Transverse colon (tissue), 4 donors: ENCODE measurements at places on chromosomes 16 and 17. TPM values are rescaled to one million over a fixed set of nuclear protein-coding genes. Genes with fewer than 3 reads are reported as not detected.

Gene ZNF205
- total RNA-seq = 16.0 TPM

Gene SSTR5
- not detected for total RNA-seq

Gene KCNG4
- not detected for total RNA-seq

Gene RNF43
- total RNA-seq = 84.2 TPM

Gene CD7
- total RNA-seq = 9.7 TPM

Gene ZFPM1
- total RNA-seq = 3.7 TPM

GRCh38 chr16:87391324-87391949 lies 699 bp upstream of the MAP1LC3B start:
- peak; percentile 65 for DNase-seq
- H3K4me3 ChIP-seq = peak overlapping the region; percentile 95
- no peaks in the 10 kb centered on the region for H3K27me3 ChIP-seq
- peaks cover 60% of the 10 kb centered on the region for H3K4me1 ChIP-seq
- no peaks in the 10 kb centered on the region for H3K36me3 ChIP-seq
- peak overlapping the region; percentile 96 for H3K27ac ChIP-seq

- H3K36me3 ChIP-seq = no peaks in the 10 kb centered on the region
- no peak for DNase-seq
- no peaks in the 10 kb centered on the region for H3K27me3 ChIP-seq
- H3K27ac ChIP-seq = peak overlapping the region; percentile 9
- no peak overlapping the region for H3K4me3 ChIP-seq
These were observed 9.0 kb downstream of the CRK start for GRCh38 chr17:1447052-1447451.

DNA sequence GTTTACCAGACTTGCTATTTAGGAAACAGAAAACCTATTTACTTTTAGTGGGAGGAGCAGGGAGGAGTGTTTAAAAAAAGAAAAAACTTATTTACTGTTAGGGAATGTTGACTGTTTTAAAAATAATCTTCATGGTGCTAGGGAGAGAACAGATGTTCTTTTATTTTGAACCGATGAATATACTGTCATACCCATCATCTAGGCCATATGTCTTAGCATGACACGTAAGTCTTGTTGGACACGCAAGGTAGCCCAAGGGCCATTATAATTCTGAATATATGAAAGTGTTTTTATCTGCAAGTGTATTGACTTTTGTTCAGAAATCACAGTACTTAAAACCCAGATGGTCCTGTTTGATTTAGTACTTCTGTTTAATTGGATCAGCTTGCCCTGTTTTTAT lies 11.6 kb downstream of the WIPF2 start:
- H3K4me3 ChIP-seq = no peak overlapping the region
- DNase-seq = no peak
- no peaks in the 10 kb centered on the region for H3K27me3 ChIP-seq
- no peak overlapping the region for H3K27ac ChIP-seq
- H3K36me3 ChIP-seq = no peaks in the 10 kb centered on the region

GRCh38 chr17:6186998-6187397 lies 116.8 kb downstream of the WSCD1 start:
- H3K27me3 ChIP-seq = no peaks in the 10 kb centered on the region
- no peak overlapping the region for H3K4me3 ChIP-seq
- H3K27ac ChIP-seq = no peak overlapping the region
- H3K36me3 ChIP-seq = no peaks in the 10 kb centered on the region

DNA sequence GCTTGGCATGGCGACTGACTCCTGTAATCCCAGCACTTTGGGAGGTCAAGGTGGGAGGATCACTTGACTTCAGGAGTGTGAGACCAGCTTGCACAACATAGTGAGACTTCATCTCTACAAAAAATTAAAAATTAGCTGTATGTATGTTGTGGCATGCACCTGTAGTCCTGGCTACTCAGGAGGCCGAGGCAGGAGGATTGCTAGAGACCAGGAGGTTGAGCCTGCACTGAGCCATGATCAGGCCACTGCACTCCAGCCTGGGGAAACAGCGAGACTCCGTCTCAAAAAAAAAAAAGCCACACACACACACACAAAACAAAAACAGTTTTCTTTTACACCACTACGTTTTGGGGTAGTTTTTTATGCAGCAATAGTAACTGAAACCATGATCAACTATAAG lies 89.0 kb upstream of the DHX40 start:
- no peak for DNase-seq
- no peak overlapping the region for H3K4me3 ChIP-seq
- H3K27ac ChIP-seq = no peak overlapping the region
- H3K36me3 ChIP-seq = no peaks in the 10 kb centered on the region
- H3K27me3 ChIP-seq = no peaks in the 10 kb centered on the region

DNA sequence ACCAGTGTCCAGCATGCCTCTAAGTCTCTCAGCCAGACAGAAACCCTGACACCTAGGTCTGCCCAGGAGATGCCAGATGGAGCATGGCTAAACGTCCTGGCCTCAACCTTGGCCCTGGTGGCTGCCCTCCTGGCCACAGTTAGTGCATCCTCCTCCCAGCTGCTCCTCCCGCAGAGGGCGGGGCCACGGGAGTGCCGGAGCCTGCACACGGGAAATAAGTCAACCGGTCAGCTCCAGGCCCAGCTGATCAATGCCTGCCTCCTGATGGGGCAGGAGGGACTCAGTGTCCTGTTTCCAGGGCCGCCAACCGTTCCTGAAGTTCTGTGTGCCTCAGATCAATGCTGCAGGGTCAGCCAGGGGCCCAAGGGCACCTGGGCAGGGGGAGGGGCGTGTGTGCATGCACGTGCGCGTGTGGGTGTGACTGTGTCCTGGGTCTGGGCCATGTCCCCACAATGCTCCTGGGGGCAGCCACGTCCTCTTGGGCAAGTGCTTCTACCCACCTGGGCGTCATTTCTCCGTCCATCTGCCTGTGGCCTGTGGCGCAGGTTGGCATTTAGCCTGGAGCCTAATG lies 4.6 kb upstream of the KCNJ12 start:
- H3K27me3 ChIP-seq = peaks cover 20% of the 10 kb centered on the region
- no peak for DNase-seq
- no peak overlapping the region for H3K4me3 ChIP-seq

DNA sequence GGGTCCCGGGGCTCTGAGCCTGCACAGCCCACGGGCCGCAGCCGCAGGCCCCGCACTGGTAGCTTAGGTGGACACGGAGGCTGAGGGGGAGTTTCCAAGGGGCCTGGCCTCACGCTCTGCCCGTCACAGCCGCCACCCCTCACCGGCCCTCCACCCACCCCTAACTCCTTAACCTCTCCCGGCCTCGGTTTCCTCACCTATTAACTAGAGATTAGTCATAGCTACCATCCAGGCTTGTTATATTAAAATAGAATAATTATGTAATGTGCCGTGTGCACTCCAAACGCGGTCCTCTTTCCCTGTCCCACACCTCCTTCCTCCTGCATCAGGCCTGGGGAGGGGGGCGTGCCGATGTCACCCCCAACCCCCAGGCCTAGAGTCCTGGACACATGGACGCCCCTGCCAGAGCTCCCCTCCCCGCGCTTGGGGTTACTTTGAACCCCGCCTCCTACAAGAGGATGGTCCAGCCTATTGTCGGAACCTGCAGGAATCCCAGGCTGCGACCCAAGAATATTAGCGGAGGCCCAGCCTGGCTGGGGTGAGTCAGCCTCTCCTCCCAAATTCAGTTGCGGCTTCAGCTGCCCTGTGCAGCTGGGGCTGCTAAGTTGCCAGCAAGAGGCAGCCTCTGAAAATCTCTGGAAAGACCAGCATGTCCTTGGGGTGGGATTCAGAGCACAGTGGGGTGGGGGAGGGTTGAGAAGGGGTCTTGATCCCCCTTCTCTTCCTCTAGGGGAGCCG lies 17.3 kb downstream of the SOCS3 start:
- H3K4me3 ChIP-seq = peak overlapping the region; percentile 47
- peaks cover 63% of the 10 kb centered on the region for H3K4me1 ChIP-seq
- H3K27me3 ChIP-seq = no peaks in the 10 kb centered on the region
- H3K36me3 ChIP-seq = no peaks in the 10 kb centered on the region

DNA sequence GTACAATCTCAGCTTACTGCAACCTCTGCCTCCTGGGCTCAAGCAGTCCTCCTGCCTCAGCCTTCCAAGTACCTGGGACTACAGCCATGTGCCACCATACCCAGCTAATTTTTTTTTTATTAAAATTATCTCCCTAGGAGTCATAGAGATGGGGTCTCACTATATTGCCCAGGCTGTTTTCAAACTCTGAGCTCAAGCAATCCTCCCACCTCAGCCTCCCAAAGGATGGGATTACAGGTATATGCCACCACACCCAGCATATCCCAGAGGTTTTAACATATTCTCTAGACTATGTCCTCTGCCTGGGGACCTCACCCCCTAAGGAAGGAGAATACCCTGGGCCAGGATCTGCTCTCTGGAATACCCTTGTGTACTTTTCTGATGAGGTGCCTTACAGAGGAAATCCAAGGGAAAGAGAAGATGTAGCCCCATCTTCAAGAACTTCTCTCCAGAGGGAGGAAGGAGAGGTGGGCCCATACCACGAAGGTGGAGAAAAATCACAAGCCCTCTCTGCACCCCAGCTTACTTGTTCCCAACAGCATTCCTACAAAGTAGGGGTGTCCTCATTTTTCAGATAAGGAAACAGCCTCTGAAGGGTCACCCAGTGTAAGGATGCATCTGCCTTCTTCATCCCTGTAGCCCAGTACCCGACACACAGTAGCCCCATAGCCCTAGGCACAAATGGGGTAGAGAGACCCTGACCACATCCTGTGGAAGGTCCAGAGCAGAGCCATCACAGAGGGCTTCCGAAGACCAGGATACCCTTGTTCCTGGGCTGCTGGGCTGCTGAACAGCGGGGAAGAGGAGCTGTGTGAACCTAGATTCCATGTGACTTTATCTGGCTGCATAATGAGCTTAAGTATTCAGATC lies 151.6 kb downstream of the SOCS1 start:
- peak overlapping the region; percentile 36 for H3K27ac ChIP-seq
- H3K4me1 ChIP-seq = peaks cover 36% of the 10 kb centered on the region
- no peak for DNase-seq
- no peak overlapping the region for H3K4me3 ChIP-seq
- H3K27me3 ChIP-seq = no peaks in the 10 kb centered on the region

DNA sequence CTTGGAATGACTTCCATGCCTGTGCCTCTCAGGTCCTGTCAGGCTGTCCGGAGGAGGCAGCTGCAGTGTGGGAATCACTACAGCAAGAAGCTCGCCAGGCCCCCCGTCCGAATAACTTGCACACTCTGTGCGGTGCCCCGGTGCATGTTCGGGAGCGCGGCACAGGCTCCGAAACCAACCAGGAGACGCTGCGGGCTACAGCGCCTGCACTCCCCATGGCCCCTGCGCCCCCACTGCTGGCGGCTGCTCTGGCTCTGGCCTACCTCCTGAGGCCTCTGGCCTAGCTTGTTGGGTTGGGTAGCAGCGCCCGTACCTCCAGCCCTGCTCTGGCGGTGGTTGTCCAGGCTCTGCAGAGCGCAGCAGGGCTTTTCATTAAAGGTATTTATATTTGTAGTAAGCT lies 1.3 kb downstream of the NRN1L start:
- H3K36me3 ChIP-seq = no peaks in the 10 kb centered on the region
- DNase-seq = no peak
- no peaks in the 10 kb centered on the region for H3K27me3 ChIP-seq
- H3K4me1 ChIP-seq = peaks cover 3% of the 10 kb centered on the region
- no peak overlapping the region for H3K4me3 ChIP-seq

- no peaks in the 10 kb centered on the region for H3K36me3 ChIP-seq
These were observed 39.8 kb downstream of the ZNF778 start for GRCh38 chr16:89257281-89257731.

- H3K4me1 ChIP-seq = peaks cover 7% of the 10 kb centered on the region
- DNase-seq = no peak
- H3K36me3 ChIP-seq = no peaks in the 10 kb centered on the region
- H3K4me3 ChIP-seq = no peak overlapping the region
- H3K27ac ChIP-seq = no peak overlapping the region
- H3K27me3 ChIP-seq = peaks cover 34% of the 10 kb centered on the region
These were observed 6.4 kb downstream of the PPY start for GRCh38 chr17:43935926-43936261.

DNA sequence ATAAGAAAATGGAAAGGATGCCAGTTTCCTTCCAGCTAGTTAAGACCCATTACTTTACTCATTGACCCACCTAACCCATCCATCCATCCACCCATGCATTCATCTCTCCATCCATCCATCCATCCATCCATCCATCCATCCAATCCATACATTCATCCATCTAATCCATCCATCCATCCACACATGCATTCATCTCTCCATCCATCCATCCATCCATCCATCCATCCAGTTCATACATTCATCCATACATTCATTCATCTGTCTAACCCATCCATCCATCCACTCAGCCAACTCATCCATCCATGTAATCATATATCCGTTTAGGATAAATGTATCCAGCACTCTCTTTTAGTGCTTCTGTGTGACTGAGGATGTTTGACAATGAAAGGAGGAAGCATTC lies 178.8 kb upstream of the CACNG3 start:
- no peak overlapping the region for H3K4me3 ChIP-seq
- H3K27ac ChIP-seq = no peak overlapping the region
- no peaks in the 10 kb centered on the region for H3K36me3 ChIP-seq
- H3K4me1 ChIP-seq = no peaks in the 10 kb centered on the region
- DNase-seq = no peak
- H3K27me3 ChIP-seq = no peaks in the 10 kb centered on the region

- no peaks in the 10 kb centered on the region for H3K36me3 ChIP-seq
- no peaks in the 10 kb centered on the region for H3K4me1 ChIP-seq
- H3K4me3 ChIP-seq = no peak overlapping the region
- no peaks in the 10 kb centered on the region for H3K27me3 ChIP-seq
These were observed 39.6 kb downstream of the STX8 start for GRCh38 chr17:9536061-9536460.

DNA sequence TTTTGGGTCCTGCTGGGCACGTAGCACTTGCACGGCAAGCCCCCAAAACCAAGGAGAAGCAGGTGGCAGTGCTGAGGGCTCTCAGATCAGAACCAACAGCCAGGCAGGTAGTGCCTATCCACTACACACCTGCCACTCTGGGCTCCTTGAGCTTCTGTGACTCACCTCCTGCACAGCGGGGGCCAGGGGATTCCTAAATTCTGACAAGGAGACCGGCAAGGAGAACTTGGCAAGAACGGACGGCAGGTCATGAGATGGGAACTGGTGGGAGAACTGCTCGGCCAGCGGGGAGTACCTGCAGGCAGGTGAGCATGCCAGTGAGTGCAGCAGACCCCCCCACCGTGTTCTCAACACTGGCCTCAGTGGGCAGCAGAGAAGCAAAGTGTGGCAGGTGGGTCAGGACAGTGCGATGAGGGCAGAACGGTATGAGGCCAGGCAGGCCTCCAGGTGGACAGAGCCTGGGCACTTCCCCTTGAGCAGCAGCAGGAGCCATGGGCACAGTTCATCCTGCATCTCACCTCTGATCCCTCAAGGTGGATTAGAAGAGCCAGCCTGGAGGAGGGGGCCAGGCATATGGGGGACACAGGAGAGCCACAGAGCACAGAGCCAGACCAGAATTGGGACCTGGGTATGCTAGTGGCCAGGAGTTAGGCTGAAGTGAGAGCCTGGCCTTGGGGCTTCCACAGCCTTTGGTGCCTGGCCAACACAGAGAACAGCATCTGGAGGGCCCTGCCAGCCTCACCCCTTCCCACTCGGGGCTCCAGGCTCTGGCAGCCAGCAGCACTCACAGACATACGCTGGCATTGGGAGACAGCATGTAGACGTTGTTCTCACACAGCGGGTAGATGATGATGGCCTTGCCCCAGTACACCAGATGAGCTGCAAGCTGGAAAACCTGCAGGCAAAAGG lies 14.7 kb downstream of the MPG start:
- no peaks in the 10 kb centered on the region for H3K27me3 ChIP-seq
- H3K4me1 ChIP-seq = peaks cover 8% of the 10 kb centered on the region
- no peak overlapping the region for H3K27ac ChIP-seq
- H3K4me3 ChIP-seq = no peak overlapping the region
- DNase-seq = no peak

- no peak for DNase-seq
- no peaks in the 10 kb centered on the region for H3K36me3 ChIP-seq
- no peak overlapping the region for H3K4me3 ChIP-seq
- no peaks in the 10 kb centered on the region for H3K27me3 ChIP-seq
These were observed 244.7 kb upstream of the WSB1 start for GRCh38 chr17:27049104-27049784.

GRCh38 chr16:66468321-66468965 lies 41.3 kb downstream of the BEAN1 start:
- no peak overlapping the region for H3K27ac ChIP-seq
- H3K36me3 ChIP-seq = no peaks in the 10 kb centered on the region
- no peak overlapping the region for H3K4me3 ChIP-seq
- peaks cover 22% of the 10 kb centered on the region for H3K27me3 ChIP-seq
